M059J (cell line): ENCODE measurements at places on chromosomes 16 and 17.
A peak's percentile ranks its signal among the peaks of the same experiment; 100 is the strongest.

DNA sequence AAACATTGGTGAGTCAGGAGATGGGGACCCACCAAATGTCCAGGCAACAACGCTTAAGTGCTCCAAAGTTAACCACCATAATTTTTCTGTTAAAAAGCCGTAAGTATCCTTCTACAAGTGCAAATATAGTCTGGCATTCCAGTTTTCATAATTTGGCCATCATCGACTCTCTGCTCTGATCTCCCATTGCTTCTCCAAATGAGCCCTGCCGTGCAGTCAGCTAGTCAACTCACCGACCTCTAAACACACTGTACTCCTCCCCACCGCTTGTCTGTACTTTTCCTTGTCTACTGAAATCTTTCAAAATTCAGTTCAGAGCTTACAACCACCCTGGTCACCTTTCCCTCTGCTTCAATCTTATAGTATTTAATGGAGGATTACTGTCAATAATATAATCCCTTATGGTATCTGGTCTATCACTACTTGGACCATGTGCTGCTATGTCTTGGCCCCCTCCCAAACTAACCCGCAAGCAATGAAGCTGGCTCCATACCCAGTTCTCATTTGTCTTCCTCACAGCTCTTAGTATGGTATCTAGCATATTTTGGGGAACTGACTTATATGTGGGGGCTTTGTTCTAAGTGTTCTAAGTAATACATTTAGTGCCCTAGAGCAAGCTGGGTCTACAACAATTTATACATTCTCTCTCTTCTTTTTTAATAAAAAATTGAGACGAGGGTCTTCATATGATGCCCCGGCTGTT, 52.7 kb upstream of the SLC25A19 start:
- no peak for DNase-seq

DNA sequence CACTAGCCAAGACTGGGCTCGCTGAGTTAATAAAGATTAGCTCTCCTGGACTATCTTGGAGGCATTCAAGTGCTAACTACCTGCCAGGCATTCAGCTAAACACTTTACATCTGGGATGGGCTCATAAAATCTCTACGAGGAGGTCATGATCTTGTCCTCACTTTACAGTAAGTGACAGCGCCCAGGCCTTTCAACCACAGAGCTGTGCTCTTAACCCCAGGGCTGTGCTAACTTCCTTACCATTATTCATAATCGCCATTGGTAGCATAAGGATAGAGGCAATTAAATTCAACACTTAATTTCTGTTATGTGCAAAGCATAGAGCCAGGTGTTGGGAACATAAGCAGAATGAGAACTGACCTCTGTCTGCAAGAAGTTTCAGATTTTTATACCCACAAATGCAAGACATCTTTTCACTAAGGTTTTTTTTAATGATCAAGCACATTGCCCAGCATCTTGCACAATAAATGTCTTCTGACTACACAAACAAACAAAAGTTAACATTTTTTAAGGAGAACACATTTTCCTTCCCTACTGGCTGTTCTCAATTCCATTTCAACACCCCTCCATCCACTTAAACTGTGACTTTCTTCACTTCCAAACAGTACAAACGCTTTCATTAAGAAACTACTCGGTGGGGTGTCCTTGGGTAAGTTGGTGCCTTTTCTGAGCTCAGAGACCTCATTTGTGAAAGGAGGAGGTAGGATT, 172.3 kb downstream of the C16orf78 start:
- DNase-seq = no peak

DNA sequence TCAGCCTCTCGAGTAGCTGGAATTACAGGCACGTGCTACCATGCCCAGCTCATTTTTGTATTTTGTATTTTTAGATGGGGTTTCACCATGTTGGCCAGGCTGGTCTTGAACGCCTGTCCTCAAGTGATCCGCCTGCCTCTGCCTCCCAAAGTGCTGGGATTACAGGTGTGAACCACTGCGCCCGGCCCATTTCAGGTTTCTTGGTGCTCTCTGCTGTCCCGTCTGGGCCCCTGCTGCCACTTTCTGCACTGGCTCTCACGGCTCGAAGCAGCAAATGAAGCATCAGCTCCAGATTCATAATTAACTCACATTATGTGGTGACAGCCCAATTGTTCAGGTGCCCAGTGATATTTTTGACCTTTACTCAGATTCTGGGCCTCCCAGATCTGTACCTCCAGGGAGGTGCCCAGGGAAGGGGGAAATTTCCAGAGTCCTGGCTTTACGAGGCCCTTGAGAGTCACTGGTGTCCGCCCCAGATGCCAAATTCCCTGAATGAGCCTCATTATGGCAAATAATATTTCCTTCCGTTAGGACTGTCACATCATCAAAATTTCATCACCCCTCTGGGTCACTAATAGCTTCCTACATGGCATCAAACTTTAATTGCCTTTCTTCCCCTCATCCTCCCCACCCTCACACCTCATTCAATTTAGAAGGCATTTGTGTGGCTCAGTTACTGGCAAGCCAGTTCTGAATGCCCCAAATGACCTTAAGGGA, 9.0 kb downstream of the SDK2 start:
- no peak for DNase-seq

DNA sequence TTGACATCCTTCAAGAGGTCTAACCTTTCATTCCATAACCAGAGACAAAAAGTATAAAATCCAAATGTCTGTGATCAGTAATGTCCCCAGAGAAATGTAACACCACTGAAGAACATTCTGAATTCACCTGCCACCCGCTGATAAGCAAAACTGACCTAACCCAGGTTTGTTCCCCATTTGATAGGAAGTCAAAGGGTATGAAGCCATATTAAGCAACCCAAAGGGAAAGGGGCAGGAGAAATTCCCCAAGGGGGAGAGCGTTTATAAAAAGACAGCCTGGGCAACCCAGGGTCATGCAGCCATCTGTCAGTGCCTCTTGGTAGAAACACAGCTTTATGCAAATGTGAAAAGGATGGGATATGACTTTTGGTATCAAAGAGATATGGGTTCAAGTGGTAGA, 30.7 kb upstream of the PIK3R6 start:
- DNase-seq = no peak

GRCh38 chr17:64781014-64781756, 119.1 kb upstream of the SMURF2 start:
- no peak for DNase-seq

- DNase-seq = peak; percentile 78
Measured at GRCh38 chr17:49914096-49914490, 54.9 kb upstream of the DLX4 start.

- peak; percentile 26 for DNase-seq
Measured at GRCh38 chr16:20675488-20676267, 21.8 kb downstream of the ACSM1 start.

- DNase-seq = peak; percentile 62
Measured at GRCh38 chr17:44444735-44445105, 55.3 kb upstream of the ITGA2B start.

DNA sequence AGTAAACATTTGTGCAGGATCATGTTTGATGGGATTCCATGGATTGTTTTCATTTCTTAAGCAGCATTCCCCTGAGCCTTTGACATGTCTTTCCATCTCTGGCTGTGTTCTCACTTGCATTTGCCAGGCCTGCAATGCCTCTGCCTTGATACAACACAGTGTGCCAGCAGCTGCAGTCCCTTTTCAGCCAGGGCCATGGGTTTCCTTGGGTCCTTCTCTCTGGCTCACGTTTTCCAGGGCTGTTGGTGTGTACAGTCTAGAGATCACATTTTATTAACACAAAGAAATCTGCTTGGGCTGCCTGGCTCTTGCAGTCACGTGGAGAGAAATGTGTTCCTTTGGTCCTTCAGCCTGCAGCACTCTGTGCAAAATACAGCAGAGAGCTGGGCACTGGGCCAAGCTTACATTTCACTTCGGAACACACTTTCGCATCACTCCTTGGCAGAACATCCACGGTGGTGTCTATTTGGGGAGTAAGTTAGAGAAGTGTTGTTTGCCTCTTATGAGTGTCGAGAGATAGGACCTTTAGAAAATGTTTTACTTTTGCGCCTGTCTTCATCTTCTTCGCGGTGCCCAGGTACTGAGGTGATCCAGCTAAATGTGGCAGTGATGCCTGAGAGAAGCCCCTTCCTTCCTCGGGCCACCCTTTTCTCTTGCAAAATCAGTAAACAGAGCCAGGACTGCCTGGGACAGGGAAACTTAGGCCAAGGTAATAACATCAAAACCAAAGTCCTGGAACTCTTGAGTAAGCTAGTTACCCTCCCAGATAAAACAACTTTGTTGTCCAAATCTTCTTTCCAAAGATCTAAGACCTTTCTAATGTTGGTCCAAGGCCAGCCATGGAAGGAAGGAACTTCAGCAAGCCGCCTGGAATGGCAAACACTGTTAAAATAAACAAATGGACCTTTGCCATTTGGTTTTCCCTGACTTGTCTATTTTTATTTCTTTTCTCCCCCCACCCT, 20.9 kb downstream of the HLF start:
- peak; percentile 82 for DNase-seq

DNA sequence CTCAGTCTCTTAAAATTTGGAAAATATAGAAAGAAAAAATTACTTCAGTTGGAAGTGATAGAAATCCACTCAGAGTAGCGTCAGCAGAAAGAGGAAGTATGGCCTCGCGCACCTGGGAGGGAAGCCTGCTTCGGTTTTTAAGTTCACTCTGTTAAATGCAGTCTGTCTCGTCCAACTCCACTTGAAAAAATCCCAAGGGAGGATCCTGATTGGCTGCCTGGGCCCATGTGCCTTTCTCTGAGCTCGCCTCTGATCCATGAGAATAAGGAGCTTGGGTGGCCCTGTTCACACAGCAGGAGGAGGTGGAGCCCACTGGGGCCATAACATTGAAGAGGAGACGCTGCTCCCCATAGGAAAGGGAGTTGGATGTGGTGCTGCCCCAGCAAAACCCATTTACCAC, 40.7 kb downstream of the DNAJA2 start:
- DNase-seq = peak; percentile 10

- DNase-seq = no peak
Measured at GRCh38 chr17:19299214-19299747, 62.1 kb downstream of the EPN2 start.
